ENCODE measurements at places on chromosomes 6 and 20.

DNA sequence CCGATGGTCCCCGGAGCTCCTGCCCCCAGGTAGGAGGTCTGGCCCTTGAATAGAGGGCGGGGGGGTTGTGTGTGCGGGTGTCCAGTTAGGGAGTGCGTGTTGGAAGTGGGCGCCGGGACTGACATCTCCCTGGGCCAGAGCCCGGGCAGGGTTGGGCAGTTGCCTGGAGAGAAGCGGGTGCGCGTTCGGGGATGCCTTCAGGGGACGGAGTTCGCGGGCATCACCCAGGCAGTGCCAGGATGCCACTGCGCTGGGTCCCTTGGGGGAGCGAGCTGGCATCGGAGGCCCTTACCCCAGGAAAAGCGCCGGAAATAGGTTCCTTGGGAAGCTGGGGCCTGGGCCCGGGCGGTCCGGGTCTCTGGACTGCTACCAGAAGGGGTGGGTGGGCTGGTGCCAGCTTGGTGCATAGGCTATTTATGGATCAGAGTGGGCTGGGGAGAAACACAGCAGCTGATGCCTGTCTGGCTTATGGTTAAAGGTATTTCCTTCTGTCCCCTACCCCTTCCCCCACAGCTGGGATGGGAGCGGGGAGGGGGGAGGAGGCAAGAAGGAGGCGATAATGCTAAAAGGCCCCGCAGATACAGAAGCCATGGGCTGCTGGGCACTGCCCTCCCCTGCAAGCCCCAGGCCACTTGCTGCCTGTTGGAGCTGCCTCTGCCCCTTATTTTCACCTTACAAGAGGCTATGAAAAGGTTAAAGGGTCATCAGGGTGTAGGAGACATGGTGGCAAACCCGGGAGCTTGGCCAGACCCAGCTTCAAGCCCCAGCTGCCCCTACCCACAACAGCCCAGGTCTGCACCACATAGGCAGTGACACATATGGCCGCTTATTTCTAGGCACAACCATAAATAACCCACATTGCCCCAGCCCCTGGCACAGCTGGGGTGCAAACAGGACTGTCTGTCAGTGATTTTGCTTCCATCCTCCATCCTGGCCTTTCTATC lies 638 bp downstream of the PACSIN1 start:
- DNase-seq, result no peak

GRCh38 chr6:2884804-2885203 lies 18.3 kb downstream of the SERPINB9 start:
- DNase-seq, result no peak

DNA sequence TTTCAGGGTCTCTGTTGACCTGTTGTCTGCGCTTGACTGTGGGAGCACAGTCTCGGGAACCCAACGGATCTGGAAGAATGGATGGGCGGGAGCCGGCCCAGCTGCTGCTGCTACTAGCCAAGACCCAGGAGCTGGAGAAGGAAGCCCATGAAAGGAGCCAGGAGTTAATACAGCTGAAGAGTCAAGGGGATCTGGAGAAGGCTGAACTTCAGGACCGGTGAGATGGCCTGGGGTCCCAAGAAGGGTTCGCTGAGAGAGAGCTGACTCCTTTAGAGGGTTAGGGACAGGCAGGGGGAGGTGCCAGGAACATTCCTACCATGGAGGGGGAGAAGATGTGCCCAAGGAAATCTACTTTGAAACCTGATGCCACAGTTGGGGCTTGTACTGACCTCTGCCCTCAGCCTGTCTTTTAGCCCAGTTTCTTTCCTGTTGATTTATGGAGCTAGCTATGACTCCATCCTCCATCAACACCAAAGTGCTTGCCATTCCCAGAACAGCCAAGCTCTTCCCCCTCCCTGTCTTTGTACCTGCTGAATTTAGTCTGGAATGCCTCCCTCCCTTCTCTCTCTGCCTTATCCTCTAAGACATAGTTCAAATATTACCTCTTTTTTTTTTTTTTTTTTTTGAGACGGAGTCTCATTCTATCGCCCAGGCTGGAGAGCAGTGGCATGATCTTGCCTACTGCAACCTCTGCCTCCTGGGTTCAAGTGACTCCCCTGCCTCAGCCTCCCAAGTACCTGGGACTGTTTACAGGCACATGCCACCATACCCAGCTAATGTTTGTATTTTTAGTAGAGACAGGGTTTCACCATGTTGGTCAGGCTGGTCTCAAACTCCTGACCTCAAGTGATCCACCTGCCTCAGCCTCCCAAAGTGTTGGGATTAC lies 12.2 kb downstream of the CEP250 start:
- no peak for DNase-seq

- no peak for DNase-seq
These were observed 233.6 kb downstream of the SMOC2 start for GRCh38 chr6:168674595-168674994.

DNA sequence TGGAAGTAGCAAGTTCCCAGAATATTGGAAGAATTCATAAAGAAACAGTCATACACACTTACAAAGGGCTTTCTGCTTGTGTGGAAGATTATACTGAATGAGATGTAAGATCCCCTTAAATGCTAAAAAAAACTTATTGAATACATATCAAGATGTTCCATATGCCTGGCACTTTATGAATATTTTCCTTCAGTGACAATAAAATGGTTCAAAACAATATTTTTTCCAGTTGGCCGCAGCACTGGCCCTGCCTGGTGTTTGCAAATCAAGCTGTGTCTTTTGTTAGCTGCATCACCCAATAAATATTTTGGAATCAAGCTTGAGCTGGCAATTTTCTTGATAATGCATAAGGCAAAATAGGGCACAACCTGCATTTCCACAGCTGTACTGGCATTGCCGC lies 51.2 kb downstream of the CFAP61 start:
- no peak for DNase-seq

GRCh38 chr6:132934496-132934895 lies 120.1 kb downstream of the RPS12 start:
- no peak for DNase-seq

- DNase-seq, result no peak
These were observed 475.9 kb upstream of the MARCKS start for GRCh38 chr6:113381232-113381631.

DNA sequence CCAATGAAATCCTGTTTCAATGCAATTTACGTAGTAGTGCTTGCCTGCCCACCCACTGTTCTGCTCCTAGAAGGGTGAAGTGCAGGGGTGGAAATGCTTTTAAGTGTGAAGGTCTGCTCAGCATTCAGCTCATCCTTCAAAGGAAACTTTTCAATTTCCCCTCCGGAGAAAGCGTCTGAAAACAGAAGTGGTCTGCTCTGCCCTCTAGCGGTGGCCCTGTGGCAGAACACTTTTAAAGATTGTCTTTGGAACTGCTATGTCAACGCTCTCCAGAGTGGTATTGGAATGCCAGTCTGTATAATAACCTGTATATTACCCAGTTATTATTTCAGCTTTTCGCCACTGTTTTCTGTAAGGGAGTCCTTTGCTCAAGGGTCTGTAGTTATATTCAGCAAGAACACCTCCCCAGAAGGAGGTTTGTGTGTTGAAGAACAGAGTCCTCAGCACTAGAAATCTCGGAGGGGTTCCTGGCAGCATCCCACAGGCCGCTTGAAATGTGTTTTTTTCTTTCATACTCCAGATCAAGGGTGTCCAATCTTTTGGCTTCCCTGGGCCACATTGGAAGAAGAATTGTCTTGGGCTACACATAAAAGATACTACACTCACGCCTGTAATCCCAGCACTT lies 63.1 kb upstream of the KLHL31 start:
- DNase-seq, result peak; percentile 72

- DNase-seq, result no peak
These were observed 352.1 kb upstream of the SOX4 start for GRCh38 chr6:21241231-21242130.

- no peak for DNase-seq
These were observed 955.2 kb upstream of the EYS start for GRCh38 chr6:66662196-66662595.

- DNase-seq, result no peak
These were observed 225.9 kb downstream of the TBXT start for GRCh38 chr6:165941786-165942185.

GRCh38 chr6:44034931-44035345 lies 92.3 kb downstream of the MRPL14 start:
- DNase-seq, result no peak

DNA sequence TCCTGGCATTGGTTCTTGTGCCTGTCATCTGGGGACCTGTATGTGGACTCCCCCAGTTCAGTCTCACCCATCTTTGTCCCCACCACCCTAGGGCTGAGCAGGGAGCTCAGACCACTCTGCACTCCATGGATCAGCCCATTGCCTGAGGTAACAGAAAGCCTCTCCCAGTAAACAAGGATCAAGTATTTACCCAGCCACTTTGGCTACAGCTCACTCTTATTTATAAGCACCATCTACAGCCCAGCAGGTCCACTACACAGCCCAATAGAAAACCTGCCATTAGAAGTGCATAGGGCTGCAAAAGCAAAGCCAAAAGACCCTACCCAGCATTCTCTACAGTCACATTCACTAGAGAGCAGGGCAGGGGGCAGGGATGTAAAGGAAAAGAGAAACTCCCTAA lies 335.0 kb upstream of the SYNCRIP start:
- no peak for DNase-seq

GRCh38 chr20:46214824-46215488 lies 93.3 kb downstream of the CDH22 start:
- no peak for DNase-seq

DNA sequence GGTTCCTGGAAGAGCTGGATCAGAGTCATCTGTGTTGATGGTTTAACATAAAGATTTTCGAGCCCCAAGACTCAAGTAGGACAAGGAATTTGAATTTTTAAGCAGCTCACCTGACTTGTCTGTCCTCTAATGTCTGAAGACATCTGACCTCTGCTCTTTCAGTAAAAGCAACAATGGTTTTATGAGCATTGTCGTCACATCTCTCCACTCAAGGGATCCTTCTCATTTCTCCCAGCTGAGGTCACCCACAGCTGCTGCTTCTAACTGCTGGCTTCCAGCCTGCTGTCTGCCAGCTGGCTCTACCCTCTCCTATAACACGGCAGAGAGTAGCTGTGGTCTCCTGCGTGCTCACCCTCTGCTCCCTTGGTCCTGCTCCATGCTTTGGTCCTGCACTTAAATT lies 24.7 kb upstream of the HDAC2 start:
- DNase-seq, result no peak

GRCh38 chr6:142716097-142716496 lies 228.9 kb downstream of the HIVEP2 start:
- DNase-seq, result no peak

GRCh38 chr6:72811971-72812421 lies 190.1 kb downstream of the KCNQ5 start:
- no peak for DNase-seq

DNA sequence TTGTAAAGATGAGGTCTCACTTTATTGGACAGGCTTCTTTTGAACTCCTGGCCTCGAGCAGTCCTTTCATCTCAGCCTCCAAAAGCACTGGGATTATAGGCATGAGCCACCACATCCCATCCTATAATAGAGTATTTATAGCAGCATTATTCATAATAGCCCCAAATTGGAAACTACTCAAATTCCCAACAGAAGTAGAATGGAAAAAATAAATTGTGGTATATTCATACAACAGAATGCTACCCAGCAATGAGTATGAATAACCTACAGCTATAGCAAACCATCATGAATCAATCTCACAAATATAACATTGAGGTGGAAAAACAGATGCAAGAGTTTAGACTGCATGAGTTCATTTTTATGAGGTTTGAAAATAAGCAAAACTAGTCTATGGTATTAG lies 84.8 kb upstream of the BTBD3 start:
- no peak for DNase-seq

DNA sequence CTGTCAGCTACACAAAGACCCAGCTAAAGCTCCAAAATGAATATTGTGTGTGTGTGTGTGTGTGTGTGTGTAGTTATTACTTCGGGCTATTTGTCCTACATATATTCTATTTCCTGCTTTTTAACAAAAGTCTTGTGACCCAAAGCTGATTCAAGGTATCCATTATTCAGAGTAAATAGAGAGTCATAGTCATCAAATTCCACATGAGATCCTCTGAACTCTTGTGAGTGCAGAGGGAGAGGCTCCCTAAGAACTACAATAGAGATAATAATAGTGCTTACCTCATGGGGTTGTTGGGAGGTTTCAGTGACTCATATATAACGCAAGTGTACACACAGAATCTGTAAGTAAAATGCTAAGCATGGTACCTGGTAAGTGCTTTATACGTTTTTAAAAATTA lies 95.6 kb upstream of the SHLD1 start:
- no peak for DNase-seq

DNA sequence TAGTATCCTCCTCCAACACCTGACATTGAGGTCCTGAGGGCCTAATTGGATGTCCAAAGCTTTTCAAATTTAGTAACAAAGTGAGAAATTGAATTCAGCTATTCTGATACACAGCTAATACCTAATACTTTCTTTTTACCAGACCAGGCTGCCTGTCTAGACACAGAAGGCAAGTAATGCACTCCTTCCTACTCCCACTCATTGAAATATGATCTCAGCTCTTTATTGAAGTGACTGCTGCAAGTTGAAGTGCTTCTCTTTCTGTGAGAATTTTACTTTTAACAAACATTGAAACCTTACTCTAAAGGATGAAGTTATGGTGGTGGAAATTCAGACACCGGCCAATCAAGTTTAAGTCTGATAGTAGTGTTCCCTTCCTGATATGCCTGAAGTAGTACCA lies 90.8 kb upstream of the OGFRL1 start:
- DNase-seq, result no peak

GRCh38 chr6:15079288-15079817 lies 166.5 kb upstream of the JARID2 start:
- DNase-seq, result no peak

GRCh38 chr6:63899550-63899949 lies 263.9 kb downstream of the PHF3 start:
- DNase-seq, result no peak

- no peak for DNase-seq
These were observed 468.3 kb downstream of the CDC5L start for GRCh38 chr6:44855562-44856411.

- DNase-seq, result no peak
These were observed 102.1 kb upstream of the CEP162 start for GRCh38 chr6:84329516-84329915.
